ENCODE measurements at places on chromosomes 2 and 18. TPM values are rescaled to one million over a fixed set of nuclear protein-coding genes. Genes with fewer than 3 reads are reported as not detected.
A peak's percentile ranks its signal among the peaks of the same experiment; 100 is the strongest.

- DNase-seq: no peak
These were observed 618.0 kb downstream of the CCDC85A start for GRCh38 chr2:56801770-56802169.

DNA sequence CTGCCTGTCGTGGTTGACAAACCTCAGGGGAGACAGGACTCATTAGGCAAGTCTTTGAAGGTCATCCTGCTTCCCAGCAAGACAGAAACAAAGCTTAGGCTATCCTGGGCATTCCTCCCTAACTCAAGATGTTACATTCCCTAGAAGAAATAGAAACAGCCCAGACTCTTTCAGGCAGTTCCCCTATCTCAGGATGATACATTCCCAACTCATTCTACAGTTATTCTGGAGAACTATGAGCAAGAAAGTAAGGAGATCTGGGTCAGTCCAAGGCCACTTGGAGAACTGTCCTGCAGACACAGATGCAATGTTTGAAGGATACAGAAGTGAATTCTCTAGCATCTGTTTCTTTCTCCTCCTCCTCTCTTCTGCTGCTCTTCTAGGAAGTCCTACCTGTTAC lies 220.1 kb upstream of the NCKAP5 start:
- no peak for DNase-seq

DNA sequence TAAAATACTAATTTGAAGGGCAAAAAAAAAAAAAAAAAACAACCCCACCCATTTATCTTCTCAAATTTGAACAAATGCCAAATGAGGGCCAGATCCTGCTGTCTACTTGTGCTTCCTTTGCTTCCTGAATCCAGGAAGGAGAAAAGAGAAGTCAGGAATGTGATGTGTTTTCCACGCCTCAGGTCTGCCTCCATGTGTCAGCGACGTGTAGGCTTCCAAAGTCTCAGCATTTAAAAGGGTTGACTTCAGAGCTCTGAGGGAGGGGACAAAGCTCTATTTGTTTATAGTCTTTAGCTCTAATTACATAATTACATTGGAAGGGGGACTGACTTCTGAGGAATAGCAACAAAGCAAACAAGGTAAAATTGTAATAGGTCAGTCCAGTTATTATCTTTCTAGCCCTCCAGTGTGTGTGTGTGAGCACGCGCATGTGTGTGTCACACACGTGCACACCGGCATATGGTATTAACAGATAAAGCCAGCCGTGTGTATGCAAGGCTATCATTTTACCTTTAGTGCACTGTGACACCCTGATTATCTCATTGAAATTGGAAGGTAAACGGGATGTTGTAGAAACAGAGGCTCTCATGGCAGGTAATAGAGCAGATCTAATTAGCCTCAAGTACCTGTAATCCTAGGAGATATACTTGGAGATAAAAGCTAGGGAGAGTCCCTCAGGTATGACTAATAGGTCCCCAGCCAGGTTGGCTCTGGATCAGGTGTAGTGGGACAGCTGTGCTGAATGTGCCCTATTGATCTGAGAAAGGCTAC lies 911.4 kb upstream of the ZEB2 start:
- DNase-seq: peak; percentile 43

DNA sequence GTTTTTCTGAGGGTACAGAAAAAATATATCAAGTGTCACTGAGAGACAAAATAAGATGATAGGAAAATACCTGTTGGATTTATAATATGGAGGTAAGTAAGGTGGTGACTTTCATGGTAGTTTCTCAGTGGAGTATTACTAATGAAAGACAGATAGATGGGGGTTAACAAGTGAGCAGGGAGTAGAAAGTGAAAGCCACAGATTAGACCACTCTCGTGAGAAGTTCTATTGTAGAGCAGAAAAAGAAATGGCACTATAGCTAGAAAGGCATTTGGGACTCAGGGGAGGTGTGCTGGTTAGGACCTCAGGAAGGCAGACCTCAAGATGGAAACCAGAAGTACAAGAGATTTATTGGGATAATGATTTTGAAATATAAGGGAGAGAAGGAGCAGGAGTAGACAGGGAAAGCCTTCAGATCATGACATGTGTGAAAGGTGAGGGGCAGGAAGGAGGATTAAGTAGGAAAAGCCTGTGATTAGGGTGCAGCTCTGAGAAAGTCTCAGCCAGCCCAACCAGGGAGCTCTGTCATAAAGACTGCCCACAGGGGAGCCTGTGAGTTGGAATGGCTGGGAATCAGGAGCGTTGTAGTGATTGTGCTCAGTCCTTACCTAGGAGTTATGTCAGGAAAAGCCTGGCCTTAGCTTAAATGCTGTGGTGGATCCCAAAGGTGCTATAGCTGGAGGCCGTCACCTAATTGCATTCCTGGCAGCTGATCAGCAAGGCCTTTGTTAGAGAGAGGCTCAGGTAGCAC lies 198.1 kb downstream of the IKZF2 start:
- DNase-seq: no peak

- DNase-seq: no peak
These were observed 225.0 kb downstream of the FHOD3 start for GRCh38 chr18:36522509-36522908.

DNA sequence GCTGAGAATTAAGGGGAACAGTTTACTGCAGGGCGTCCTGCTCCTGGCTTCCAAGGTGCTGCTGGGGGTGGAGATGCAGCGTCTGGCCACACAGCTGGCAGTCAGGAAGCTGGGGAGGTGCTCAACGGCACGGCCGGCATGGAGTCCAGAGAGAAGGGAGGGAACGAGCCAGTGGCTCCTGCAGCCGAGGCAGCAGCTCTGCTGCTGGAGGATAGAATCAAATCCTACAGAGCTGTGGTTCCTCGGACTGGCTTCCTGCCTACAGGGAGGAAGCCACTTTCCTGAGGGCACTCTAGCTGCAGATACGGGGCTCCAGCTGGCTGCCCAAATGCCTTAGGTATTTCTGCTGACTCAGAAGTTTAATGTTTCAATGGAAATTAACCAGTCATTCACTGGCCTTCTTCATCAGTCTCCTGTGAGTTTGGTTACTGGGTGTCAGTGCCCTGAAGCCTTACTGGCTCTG lies 266.3 kb downstream of the TWIST2 start:
- no peak for DNase-seq

DNA sequence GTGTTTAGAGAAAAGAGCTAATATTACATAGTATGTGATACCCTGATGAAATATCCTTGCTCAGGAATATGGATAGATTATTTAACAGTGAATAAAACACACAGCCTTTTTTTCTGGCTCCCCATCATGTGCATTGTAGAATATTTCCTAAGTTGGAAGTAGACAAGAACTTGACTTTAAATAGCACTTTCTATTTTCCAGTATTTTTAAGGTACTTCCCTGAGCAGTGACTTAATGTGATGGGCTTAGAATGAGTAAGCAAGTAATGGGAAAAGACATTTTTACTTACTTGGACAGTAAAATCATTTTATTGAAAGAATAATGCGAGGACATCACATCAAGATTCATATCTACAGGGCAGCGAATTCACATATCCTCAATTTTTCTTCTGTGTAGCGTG lies 176.7 kb upstream of the SLC8A1 start:
- no peak for DNase-seq

DNA sequence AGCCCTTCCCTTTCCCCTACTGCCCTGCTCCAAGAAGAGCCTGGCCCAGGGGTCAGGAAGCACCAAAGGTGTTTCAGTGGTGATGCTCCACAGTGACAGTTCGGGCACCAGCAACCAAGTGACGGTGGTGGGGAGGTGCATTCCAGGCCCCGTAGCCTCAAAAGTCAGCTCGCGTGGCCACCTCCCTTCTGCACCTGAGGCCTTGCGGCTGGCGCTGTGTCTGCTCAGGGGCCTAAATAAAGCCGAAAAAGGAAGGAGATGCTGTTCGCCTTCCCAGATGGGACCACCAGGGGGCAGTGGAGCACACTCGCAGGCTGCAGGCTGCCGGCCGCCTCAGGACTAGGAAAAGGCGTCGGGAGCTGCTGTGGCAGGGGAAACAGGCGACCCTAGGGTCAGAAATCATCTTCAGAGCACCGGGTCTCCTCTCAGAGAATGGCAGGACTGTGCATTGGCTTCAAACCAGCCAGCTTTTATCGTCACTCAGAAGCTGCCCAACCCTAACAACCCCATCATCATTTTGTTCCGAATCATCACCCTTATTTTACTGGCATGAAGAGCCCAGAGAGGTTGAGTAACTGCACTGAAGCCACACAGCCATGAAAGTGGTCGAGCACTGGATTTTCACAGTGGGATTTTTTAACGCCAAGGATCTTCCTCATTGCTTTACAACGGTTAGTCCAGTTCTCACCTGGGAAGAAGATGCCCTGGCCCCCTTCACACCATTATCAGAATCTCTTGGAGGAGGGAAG lies 213.0 kb upstream of the CELF4 start:
- DNase-seq: no peak

DNA sequence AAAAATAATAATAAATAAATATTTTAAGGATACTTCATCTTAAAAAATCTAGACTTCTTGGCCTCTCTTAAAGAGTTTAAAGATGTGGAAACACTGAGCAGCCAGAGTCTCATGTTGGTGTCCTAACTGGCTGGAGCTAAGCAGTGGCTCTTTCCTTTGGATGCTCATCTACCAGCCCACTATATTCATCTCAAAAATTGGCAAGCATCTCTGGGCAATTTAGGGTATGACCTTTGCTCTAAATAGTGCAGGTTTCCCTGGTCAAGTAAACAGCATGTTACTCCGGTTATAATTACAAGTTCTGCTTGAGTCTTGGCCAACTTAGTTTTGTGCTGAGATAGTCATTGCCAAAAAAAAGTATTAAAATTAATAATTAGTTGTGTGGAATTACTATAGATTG lies 117.8 kb downstream of the TTC27 start:
- no peak for DNase-seq

- DNase-seq: no peak
These were observed 36.8 kb downstream of the PARD6G start for GRCh38 chr18:80210312-80211083.

DNA sequence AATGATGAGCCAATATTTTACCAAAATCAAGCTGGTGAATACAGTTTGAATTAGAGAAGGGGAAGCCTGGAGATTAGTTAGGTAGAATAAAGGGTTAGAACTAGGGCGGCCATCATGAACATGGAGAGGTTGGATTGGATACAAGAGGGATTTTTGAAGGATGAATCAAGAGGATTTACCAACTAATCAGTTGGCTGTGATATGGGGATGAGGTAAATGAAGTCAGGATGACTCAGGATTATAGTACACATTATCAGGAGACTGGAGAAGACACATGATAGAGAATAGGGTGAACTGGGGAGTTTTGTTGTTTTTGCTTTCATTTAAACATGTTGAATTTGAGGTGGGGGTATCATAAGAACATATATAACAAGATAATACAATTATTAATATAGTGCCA lies 73.8 kb upstream of the PROKR1 start:
- DNase-seq: no peak

DNA sequence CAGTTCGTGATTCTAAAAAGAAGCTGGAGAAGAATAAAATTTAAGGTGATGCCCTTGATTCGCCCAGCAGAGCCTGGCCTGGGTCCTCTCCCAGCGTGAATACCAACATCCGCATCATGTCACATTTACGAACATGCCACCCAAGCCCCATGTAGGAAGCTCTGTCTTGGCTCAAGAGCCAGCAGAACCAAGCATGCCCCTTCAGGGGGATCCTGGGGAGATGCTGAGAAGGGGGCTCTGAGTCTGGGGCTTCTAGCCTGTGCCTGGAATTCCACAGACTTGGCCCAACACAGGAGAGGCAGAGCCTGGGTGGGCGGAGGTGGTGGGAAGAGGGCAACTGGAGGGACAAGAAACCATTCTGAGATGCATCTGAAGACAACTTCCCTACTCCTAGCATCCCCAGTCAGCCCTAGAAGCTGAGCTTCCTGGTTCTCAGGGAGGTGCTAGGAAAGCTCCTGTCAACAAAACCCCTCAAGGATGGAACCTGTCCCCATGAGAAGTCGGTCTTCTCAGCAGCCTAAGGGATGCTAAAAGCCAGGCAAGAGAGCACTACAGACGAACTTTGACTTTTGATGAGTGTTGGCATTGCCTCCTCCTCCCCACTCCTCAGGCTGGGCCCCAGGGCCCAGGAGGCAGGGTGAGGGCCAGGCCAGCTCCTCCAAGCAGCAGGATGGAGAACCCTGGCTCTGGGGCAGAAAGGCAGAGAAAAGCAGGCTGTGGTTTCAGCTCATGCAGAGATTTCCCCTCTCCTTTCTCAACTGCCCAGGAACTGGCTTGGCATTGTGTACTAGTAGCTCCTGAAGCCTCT lies 57.9 kb downstream of the POLR1A start:
- DNase-seq: no peak

- no peak for DNase-seq
These were observed 766 bp downstream of the CCDC85A start for GRCh38 chr2:56184500-56185011.

GRCh38 chr18:51668101-51668500 lies 470.6 kb upstream of the MEX3C start:
- DNase-seq: peak; percentile 22

- no peak for DNase-seq
These were observed 200.0 kb upstream of the MEX3C start for GRCh38 chr18:51397347-51397962.

DNA sequence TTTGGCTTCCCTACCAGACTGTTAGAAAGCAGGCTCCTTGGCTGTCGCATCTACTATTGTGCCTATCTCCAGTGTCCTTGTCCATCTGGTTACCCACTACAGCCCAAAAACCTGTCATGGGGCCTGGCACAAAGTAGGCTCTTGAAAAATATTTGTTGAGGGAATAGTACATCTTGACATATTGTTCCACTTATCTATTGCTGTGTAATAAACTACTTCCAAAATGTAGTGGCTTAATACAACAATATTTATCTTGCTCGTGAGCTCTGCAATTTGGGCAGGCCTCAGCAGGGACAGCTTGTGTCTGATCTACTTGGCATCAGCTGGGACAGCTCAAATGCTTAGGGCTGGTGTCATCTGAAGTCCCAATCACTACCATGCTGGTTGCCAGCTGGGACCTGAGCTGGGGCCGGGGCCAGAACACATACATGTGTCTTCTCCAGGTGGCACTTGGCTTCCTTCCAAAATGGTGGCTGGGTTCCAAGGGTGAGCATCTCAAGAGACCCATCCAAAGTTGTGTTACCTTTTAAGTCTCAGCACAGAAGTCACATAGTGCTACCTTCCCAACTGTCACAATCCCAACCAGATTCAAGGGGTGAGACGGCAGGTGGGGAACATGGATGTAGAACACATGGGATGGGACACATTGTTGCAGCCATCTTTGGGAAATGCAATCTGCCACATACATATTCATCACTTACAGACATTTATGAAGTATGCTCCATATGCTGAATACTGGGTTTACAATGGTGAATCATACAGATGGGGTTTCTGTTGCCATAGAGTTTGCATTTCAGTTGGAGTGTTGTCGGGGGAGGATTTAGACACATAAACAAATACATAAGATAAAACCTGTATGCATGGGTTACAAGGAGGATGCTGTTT lies 134.2 kb downstream of the FOXI3 start:
- no peak for DNase-seq

Gene GPR39
- 14.1 TPM for total RNA-seq

Gene CNTNAP5
- not detected for total RNA-seq

Gene MSH6
- total RNA-seq: 105 TPM

Gene GRB14
- 3.4 TPM for total RNA-seq

Gene PAX3
- total RNA-seq: not detected

Gene MFSD6
- total RNA-seq: 15.6 TPM

Gene DAPL1
- total RNA-seq: not detected

Gene PRADC1
- 8.9 TPM for total RNA-seq

Gene KLHL41
- total RNA-seq: not detected

Gene SLC9A4
- total RNA-seq: 0.85 TPM
